Naive B cell (primary cell): ENCODE measurements at places on chromosomes 13 and 19.

GRCh38 chr13:39692660-39693438, 37.4 kb downstream of the COG6 start:
- H3K4me1 ChIP-seq = peaks cover 3% of the 10 kb centered on the region
- DNase-seq = no peak
- H3K36me3 ChIP-seq = peaks cover 14% of the 10 kb centered on the region

GRCh38 chr13:110319397-110319773, 12.3 kb downstream of the COL4A2 start:
- H3K27ac ChIP-seq = no peak overlapping the region
- H3K4me3 ChIP-seq = no peak overlapping the region

DNA sequence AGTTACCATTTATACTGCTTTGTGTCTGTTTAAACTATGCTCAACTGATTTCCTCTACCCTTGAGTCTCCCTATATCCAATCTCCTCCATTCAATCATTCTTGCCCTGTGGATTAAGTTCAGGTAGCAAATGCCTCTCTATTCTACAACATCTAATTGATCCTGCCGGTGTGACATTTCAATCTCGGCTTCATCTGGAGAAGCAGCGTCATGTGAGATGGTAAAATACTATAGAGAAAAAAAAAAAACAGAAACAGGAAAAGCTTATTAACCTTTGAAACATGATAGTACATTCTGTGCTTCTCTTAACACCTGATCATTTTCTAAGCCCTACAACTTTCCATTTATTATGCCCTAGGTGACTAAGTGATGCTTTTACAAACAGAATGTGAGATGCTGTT, 89.4 kb downstream of the KCTD12 start:
- H3K36me3 ChIP-seq = no peaks in the 10 kb centered on the region
- no peaks in the 10 kb centered on the region for H3K4me1 ChIP-seq
- H3K27ac ChIP-seq = no peak overlapping the region
- H3K4me3 ChIP-seq = no peak overlapping the region

- peak; percentile 51 for DNase-seq
- H3K36me3 ChIP-seq = peaks cover 7% of the 10 kb centered on the region
- peaks cover 28% of the 10 kb centered on the region for H3K4me1 ChIP-seq
- peak overlapping the region; percentile 72 for H3K4me3 ChIP-seq
Observed at GRCh38 chr13:42532561-42533335, 41.2 kb upstream of the TNFSF11 start.

- H3K27me3 ChIP-seq = no peaks in the 10 kb centered on the region
- peaks cover 43% of the 10 kb centered on the region for H3K36me3 ChIP-seq
- no peak overlapping the region for H3K4me3 ChIP-seq
Observed at GRCh38 chr19:48094129-48094854, 16.3 kb downstream of the PLA2G4C start.

DNA sequence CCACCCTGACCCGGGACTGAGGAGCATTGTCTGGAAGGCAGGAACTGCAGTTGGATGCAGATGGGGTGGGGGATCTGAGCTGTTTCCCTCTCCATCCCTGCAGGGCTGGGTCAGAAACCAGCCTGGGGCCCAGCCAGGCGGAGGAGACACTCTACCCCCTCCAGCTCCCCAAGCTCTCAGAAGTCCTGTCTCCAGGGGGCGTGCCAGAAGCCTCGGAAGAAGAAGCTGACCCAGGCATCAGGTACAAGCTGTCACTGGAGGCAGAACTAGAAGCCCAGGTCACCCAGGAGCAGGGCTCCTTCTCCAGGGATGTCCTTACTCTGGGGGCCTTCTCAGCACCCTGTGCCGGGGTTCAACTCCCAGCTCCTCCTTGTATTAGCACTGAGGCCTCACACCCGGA, 15.5 kb downstream of the SIX5 start:
- no peaks in the 10 kb centered on the region for H3K4me1 ChIP-seq
- no peak overlapping the region for H3K27ac ChIP-seq
- H3K36me3 ChIP-seq = no peaks in the 10 kb centered on the region
- peaks cover 6% of the 10 kb centered on the region for H3K27me3 ChIP-seq
- no peak overlapping the region for H3K4me3 ChIP-seq
